ENCODE measurements at places on chromosomes 2 and 18.

GRCh38 chr2:212936572-212936971 lies 214.8 kb downstream of the IKZF2 start:
- DNase-seq, result no peak

- no peak for DNase-seq
These were observed 42.7 kb downstream of the SLC4A5 start for GRCh38 chr2:74300506-74300905.

DNA sequence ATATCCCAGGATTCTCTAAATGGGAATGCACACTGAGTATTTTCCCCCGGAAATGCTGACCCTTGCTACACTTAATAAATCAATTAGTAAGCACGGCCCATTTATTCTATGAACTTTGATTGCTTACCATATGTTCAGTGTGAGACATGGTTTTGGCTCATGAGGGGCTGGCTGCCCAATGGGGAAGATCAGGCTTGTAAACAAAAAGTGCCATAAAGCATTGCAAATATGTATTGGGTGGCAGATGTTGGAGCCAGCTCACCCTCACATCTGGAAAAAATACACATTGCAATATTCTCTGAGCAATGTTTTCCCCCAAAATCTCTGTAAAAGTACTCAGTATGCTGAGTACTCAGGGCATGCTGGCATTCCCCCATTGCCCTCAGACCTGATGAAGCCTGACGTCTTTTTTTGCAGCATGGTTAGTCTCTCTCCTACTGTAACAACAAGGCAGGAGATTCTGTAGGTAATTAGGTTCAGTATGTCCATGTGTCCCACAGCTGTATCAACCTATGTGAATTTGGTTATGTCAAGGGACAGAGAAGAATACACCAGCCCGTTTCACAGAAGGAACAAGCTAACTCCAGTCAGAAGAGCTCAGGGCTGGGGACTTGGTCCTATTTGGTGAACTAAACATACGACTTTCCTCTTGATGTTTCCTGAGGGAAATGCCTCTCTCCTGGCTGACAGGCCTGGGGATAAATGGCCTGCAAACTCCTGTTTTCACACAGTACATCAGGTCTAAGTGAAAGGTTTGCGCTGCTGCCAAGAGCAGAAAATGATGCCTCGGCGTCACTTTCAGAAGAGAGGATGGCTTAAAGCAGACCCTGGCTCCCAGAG lies 202.4 kb downstream of the INSIG2 start:
- no peak for DNase-seq

- DNase-seq, result no peak
These were observed 76.5 kb downstream of the KCTD1 start for GRCh38 chr18:26471826-26472225.

GRCh38 chr2:69741229-69741574 lies 732 bp upstream of the ANXA4 start:
- DNase-seq, result no peak

- no peak for DNase-seq
These were observed 349.3 kb upstream of the SLC14A2 start for GRCh38 chr18:45266023-45266422.

DNA sequence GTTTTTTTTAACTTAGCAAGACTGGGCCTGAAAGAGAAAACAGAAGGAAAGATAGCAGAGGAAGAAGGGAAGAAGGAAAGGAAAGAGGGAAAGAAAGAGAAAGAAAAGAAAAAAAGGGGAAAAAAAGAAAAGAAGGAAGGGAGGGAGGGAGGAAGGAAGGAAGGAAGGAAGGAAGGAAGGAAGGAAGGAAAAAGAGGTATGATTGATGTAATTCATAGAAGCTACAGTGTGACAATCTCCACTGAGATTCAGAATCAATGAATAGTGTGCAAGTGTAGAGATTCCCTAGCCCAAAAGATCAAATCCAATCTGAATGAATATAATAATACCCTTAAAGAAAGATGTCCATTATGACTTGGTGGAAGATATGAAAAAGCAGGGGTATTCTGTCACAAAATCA lies 126.9 kb upstream of the DNAJC10 start:
- DNase-seq, result no peak

Measured in activated CD4-positive, alpha-beta T cell treated with anti-CD3 and anti-CD28 coated beads, Interleukin-2, amount 50 U/mL, for 4 hours (primary cell).